ENCODE measurements at places on chromosomes 13 and 19.

- no peak for DNase-seq
These were observed 23.0 kb downstream of the NFIX start for GRCh38 chr19:13018035-13018914.

DNA sequence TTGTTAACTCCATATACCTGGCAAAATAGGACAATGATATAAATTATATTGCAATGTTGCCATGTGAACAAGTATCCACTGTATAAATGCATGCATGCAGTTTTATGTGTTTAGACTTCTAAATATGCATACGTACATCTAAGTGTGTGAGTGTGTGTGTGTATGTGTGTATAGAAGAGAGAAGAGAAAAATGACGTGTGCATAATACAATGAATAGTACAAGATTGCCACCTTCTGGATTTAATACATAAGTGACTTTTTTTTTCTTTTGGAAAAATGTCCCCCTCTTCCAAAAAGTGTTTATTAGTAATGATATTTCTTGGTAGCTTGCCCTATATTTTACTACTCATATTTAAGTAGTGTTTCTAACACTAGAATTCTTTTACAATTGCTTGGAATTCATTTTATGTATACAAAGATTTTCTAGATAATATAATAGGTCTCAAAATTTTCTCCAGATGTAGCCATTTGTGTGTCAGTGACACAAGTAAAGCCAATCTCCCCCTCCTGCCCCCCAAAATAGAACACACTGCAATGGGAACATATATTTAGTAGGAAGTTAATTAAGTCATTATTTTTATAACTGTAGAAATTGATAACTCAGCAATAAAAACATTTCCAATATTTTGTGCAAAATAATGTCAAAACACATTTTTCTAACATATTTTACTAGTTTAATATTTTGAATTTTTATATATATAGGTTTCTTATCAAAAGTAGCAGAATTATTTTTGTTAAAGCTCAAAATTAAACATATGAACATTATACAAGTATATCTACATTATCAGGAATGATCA, 783.3 kb upstream of the ATXN8OS start:
- DNase-seq, result no peak

DNA sequence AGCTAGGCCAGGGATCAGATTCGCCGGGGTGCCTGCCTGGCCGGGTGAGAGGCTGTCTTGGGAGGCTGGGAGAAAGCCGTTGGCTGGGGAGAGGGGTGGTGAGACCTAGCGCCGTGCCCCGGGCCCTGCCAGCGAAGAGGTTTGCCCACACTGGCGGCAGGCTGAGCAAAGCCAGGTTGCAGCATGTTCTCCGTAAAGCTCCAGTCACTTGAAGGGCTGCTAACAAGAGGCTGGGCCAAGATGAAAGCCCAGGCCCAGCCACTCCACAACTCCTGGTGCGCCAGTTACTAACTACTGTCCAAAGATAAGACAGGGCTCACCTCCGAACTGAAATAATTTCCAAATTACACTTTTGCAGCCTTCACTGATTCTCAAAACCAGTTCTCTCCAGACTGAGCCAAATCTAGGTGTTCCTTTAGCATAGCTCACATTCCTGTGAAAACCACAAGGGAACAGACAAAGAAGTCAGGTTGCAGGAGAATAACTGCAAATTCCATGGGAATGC, 16.3 kb downstream of the ELAVL1 start:
- DNase-seq, result no peak

DNA sequence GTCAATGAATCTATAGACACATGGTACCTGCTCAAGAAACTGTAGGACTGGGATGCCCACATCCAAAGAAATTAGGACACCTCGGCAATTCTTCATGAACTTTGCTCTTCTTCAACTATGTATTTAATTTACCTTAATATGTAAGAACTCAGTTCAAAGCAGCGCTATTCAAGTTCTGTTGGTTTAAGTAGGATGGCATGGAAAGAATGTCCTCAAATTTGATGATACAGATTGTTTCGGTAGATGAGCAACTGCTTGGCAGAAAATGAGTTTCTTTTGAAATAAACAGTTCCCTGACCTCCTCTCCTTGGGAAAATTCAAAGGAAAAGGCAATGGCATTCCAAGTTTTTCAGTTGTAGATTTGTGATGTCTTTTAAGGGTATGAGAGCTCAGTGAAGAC, 36.7 kb downstream of the FGF9 start:
- no peak for DNase-seq

DNA sequence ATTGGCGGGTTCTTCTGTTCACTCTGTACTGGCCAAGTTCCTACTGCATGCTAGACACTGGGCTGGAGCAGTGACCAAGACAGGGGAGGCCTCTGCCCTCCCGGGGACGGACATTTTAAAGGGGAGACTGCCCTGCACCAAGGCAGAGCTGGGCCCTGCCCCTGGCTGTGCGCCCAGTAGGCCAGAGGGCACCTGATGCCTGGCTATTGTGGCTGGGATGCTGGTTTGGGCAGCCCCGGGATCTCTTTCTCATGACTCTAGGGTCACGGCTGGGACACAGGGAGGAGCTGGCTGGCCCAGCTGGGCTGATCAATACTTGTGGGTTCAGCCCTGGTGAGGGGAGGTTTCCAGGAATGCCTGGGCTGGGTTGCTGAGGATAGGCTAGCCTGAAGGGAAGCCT, 17.7 kb downstream of the LIPE start:
- DNase-seq, result no peak

DNA sequence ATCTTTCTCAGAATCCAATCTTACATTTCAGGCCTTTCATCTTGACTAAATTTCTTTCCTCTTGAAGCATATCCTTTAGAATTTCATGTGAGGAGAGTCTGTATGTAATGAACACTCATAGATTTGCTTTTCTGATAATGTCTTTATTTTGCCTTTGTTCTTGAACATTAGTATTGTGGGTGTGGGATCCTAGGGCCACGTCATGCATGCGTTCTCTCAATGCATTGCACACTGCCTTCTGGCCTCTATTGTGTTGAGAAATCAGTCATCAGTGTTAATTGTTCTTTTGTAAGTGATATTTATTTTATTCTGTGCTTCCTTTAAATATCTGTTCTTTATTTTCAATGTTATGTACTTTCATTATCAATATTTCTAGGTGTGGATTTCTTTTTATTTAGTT, 364.9 kb downstream of the OXGR1 start:
- no peak for DNase-seq

DNA sequence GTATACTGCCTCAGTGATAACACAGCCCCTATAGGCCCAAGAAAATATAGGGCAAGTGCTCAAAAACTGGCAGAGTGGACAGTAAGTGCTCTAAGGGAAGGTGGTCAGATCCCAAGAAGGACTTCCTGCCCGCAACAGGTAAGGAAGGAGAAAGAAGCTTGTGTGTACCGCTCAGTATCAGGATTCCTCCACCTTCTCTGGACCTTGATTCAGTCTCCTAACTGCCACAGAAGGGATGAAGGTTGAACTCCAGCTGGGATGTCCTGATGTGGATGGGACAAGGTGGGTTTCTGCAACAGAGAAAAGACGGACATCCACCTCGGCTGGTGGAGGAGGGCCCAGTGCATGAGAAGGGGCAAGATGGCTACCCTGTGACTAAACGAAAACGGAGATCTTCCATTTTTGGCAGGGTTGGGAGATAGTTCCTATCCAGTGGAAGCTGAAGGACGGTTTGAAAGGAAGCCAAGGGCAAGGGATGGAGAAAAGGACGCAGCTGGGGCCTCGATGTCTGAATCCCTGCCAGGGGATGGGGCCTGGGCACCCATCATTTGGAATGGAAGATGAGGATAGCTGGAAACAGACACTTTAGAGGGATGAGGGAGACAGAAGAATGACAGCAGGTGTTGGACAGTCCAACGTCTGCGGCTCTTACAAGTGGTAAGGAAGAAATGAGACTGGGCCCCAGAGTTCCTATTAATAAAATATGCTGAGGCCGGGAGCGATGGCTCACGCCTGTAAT, 1.3 kb upstream of the ATF5 start:
- no peak for DNase-seq

GRCh38 chr13:28640861-28641599, 17.9 kb upstream of the POMP start:
- no peak for DNase-seq

DNA sequence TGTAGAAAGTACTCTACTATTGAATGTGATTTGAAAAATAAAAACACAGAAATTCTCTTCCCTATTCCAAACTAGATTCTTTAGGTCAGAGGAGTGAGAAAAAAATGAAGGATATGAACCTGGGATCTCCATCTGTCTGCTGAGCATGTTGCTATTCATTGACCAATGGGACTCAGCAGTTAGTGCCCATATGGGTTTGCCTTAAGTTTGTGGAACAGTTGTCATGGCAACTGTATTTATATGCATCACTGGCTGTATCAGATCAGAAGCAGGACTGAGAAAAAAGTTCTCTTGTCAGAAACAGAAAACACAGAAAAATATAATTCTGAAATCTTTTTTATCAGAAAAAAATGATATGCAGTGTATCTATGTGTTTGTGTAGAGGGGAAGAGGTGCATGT, 73.3 kb upstream of the ATXN8OS start:
- no peak for DNase-seq

DNA sequence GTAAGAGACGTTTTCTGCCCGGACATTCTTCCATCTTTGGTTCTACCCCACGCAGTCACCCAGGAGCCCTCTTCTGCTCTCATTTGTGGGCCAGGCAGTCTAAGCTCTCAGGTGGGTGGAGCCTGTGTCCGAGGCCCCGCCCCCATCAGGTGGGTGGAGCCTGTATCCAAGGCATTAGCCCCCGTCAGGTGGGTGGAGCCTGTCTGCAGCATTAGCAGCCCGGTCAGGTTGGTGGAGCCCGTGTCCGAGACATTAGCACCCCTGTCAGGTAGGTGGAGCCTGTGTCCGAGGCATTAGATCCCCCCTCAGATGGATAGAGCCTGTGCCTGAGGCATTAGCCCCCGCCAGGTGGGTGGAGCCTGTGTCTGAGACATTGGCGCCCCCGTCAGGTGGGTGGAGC, 45.5 kb upstream of the C13orf46 start:
- no peak for DNase-seq

- DNase-seq, result peak; percentile 62
These were observed 9.9 kb downstream of the KLHL26 start for GRCh38 chr19:18646535-18647370.

GRCh38 chr19:4120559-4121272, 3.2 kb downstream of the MAP2K2 start:
- DNase-seq, result no peak

- no peak for DNase-seq
These were observed 258.9 kb downstream of the PCDH20 start for GRCh38 chr13:61156753-61157152.

GRCh38 chr13:34943436-34944273, 1.6 kb downstream of the NBEA start:
- DNase-seq, result no peak

DNA sequence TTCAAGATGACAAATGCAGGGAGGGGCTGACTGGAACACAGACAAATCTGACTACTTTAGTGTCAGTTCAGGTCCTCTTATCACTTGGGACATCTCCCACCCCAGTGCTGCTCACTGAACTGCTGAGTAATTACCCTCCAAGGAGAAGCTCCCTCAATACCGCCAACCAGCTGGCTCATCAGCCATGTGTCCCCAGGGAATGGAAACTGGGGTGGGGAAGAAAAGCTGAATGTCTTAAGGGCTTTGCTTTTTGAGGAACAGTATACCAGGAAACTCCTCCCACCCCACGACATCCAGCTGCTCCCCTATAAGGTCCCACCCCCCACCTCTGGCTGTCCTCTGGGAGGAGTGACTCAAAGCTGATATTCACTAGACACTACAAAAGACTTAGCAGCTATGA, 2.0 kb downstream of the ZNF823 start:
- no peak for DNase-seq

DNA sequence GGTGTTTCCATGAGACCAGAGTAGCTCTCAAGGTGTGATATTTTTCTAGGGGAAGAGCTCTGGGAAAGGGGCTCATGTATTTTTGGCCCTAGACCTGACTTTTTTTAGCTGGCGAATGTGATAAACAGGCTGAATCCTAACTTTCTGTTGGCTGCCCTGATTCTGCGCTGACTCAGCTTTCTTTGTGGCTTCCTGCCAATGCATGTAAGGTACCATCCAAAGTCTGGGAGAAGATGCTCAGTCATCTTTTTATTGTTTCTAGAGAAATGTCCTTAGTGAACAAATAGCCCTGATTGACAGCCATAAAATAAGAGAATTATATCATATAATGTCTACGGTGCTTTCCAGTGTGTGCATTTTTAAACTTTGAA, 113.6 kb upstream of the MBNL2 start:
- no peak for DNase-seq
